ENCODE measurements at places on chromosomes 1 and 21.

GRCh38 chr1:174036204-174036603 is 14.0 kb upstream of the RC3H1 start:
- no peak for DNase-seq

DNA sequence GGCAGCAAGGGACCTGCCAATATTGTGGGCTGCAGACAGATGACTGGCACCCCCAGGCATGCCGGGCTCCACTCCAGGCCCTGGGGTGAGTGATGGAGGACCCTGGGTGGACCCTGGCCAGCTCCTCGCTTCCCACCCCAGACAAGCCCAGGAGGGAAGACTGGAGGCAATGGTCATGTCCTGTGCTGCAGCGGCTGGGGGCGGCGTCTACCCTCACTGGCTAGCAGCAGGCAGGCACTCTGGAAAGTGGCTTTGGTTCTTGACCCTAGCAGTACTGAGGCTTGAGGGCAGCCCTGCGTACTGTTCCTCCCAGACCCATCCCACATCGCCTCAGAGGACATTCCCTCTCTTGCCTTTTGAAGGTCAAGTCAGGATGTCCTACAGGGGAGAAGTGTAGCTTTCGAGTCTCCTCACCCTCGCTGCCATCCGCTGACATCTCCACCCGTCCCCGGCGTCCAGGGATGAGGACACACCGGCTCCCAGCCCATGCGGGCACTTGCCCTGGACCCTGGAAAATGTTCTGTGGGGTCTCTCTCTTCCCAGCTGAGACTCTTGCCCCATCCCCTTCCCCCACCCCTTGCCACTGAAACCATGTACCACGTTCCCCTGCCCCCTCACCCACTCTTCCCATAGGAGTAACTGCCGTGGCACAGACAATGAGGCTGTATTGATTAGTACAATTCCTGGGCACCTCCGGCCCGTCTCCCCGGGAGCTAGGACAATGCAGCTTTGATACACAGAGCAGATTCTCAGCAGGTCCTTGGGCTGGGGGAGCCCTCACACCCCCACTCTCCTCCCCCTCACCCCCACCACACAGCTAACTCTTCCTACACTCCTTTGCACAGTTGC is 15.0 kb downstream of the SLC6A9 start:
- DNase-seq = no peak

GRCh38 chr1:228270032-228270431 is 62.2 kb downstream of the OBSCN start:
- DNase-seq = no peak

- no peak for DNase-seq
Observed at GRCh38 chr1:41905093-41905675, 13.5 kb downstream of the HIVEP3 start.

DNA sequence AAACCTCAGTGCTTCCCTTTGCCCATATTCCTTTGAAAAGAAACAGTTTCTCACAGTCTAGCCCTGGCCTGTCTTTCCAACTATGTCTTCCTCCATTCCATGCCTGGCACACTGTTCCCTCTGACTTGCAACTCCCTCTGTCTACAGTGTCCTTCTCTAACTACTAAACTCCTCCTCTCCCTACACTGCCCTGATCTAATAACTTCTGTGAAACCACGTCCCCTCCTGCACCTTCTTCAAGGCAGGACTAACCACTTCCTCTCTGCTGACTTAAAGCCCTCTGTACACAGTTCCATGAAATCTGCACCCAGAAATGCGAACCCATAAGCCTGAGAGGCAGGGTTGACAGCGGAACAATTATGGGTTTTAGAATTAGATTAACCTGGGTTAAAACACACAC is 62.2 kb upstream of the ATP1B1 start:
- DNase-seq = no peak

DNA sequence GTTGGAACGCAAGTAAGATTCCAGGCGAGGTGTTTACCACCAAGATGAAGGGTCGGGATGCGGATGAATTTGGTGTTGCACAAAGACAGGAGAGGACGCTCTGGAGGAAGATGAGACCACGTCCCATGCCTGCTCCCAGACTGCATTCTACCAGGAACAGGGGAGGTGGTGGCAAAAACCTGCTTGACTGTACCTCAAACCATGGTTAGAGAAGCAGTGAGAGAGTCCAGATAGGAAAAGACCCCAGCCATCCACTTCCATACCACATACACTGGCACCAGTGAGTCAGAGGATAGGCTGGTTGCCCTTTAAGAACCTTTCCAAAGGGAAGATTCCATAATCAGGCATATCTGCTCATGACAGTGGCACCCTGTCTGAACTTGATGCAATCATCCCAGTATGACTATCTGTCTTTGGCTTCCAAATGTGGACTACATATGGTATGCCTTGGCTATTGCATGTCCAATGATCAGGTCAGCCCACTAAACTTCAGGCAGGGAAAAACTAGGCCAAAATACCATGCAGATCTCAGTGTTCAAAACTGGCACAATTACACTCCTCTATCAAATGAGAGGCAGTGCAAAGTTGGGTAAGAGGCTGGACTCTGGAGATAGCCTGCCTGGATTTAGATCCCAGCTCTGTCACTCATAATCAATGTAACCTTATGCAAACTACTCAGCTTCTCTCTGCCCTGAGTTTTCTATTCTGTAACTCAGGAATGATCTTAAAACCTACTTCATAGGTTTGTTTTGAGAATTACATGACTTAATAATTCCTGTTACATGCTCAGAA is 20.6 kb downstream of the NPR1 start:
- no peak for DNase-seq

DNA sequence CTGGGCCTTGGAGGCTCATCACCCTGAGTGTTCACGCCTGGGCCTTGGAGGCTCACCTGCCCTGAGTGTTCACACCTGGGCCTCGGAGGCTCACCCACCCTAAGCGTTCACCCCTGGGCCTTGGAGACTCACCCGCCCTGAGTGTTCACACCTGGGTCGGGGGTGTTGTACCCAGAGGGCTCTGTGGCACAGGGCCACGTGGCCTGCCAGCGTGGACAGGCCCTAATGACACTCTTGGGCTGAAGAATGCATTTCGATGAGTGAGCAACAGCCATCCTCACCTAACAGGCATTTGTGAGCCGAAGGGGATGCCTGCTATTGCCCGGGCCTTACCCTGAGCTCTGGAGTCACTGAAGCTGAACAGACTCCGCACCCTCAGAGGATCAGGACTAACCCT is 17.5 kb downstream of the SLC19A1 start:
- no peak for DNase-seq
